ENCODE measurements at places on chromosomes 4 and X.
A peak's percentile ranks its signal among the peaks of the same experiment; 100 is the strongest.

GRCh38 chr4:150849016-150849415, 166.1 kb downstream of the LRBA start:
- peak; percentile 75 for DNase-seq

- no peak for DNase-seq
These were observed 374.7 kb upstream of the FAM241A start for GRCh38 chr4:111770514-111770913.

GRCh38 chr4:6395466-6396228, 76.8 kb downstream of the PPP2R2C start:
- no peak for DNase-seq

DNA sequence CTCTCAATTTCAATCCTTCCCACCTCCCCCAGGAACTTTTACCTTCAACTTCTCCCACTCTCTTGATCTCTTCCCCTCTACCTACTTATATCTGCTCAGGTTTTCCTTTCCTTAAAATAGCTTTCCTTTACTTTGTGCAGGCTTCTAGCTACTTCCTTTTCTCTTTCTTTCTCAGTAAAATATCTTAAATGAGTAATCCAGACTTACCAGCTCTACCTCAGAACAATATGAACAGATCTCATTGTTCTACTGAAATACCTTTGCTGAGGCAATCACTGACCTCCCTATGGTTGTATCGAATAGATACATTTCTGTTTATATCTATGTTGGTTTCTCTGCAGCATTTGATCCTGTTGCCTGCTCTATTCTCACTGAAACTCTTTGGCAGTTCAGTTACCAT, 86.7 kb upstream of the WDR44 start:
- no peak for DNase-seq

GRCh38 chr4:1082215-1083182, 30.9 kb downstream of the RNF212 start:
- DNase-seq: peak; percentile 69

DNA sequence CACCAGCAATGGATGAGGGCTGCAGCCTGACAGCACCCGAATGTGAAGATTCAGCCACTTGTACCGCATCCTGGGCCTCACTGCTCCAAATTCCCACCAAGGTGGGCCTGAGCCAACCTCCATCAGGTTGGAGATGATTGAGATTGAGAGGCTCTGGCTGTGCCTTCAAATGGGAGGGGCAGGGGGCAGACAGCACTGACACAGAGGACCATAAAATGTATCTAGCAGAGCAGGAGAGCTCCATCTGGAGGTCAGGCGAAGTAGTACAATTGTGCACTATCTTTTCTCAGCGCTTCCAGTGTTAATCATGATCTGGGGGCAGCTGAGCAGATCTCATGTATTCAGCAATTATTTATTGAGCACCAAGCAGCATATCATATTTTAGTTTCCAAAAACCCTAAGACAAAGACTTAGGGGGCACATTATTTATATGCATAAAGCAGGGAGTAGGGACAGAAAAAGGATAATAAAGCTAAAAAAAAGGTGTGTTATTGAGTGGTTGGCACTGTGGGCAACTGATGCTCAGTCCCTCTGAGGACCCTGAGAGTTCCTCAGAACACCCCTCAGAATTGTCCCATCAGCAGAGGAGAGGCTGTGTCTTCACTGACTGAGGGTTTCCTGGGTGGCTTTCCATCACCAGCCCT, 31.6 kb upstream of the C1QTNF7 start:
- no peak for DNase-seq

GRCh38 chr4:81903212-81903611, 431.5 kb upstream of the RASGEF1B start:
- no peak for DNase-seq

- no peak for DNase-seq
These were observed 756.1 kb downstream of the SH3BGRL start for GRCh38 chrX:81957900-81958545.

GRCh38 chr4:155964016-155964891, 10.6 kb upstream of the CTSO start:
- no peak for DNase-seq

- DNase-seq: no peak
These were observed 114.3 kb downstream of the SH3BGRL start for GRCh38 chrX:81316163-81316562.

- DNase-seq: no peak
These were observed 2313.3 kb downstream of the ARAP2 start for GRCh38 chr4:33931026-33931425.

DNA sequence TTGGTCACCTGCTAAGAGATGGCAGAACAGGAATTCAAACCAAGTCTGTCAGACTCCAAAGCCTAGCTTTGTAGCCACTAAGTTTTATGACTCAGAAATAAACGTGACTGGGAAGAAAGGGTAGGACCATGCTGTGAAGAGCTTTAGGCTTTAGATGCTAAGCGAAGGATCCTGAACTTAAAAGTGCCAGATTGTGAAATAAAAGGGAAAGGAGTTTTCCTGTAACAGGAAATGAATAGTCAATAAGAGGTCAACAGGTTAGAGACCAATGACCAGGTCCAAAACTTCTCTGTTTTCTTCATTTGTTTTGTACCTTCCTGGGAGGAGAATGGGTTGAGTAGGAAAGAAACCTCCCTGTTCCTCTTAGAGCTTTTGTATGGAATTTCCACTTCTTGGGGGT, 98.8 kb upstream of the EOLA2 start:
- DNase-seq: no peak

DNA sequence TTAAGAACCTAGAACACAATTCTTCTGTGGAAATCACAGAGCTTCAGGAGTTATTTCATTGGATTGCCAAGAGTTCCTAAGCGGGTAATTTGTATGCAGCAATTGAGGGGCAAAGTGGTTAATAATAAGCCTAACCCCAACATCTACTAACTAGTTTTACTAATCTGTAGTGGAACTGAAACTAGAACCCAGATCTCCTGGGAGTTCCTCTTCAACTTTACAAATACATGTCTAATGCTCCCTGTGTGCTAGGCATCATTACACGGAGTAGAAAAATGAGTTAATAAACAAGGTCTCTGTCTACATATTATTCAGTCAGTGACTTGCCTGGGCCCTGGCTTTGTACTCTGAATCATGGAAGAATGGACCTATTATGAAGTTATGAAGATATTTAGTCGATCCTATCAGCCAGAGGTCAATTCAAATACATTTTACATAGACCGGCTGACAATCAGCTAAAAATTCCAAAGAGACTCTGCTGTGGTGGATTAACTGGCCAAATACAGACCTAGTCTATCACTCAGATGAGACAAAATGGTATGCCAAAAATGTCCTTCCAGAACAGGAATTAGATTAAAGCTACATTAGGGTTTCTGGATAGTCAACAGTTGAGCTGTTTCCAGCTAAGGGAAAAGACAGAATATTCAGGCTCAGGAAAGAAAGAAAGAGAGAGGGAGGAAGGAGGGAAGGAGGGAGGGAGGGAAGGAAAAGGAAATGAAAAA, 326.0 kb downstream of the FBXW7 start:
- no peak for DNase-seq

DNA sequence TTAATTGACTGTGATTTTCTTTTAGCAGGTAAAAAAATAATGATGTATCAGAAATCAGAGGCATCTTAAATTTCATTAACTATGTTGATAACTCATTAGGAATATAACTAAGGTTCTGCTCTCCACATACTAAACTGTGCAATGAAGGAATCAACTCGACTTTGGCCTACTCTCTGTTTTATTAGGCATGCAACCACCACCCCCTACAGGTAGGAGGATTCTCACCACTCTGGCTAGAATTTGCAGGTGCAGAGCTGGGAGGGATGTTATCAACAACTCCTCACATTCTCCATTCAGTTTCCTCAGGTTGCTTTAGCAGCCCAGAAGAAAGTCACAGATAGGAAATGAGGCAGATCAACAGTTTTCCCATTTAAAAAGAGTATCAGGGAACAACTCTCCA, 160.1 kb downstream of the COX18 start:
- no peak for DNase-seq

GRCh38 chr4:113700602-113701150, 60.9 kb downstream of the CAMK2D start:
- DNase-seq: no peak

GRCh38 chr4:102169345-102169744, 175.9 kb downstream of the SLC39A8 start:
- no peak for DNase-seq
